ENCODE measurements at places on chromosomes 2 and 18.
A peak's percentile ranks its signal among the peaks of the same experiment; 100 is the strongest.

DNA sequence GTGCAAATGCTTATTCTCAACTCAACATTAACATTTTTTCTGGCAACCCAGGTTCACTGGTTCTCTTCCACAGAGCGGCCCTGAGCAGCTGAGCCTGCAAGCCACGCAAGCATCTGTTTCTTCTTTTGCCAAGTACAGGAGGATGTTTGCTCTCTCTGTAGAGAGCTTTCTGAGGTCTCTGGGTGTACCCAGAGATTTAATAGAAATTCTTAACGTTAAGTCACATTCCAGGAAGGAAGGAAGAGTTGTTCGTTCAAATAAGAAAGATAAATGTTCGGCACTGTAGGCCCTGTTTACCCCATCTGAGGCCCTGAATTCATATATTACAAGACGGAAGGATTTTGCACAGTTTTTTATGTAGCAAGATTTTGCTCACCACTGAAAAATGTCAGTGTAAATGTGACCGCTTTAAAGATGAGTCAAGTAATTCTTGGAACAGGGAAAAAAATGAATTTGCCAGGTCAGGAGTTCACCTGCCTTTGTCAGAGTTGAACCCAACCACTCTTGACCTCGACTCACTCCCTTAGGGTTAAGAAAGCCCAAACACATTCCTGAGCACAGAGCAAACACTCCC is 30.1 kb downstream of the KCTD18 start:
- DNase-seq = no peak

DNA sequence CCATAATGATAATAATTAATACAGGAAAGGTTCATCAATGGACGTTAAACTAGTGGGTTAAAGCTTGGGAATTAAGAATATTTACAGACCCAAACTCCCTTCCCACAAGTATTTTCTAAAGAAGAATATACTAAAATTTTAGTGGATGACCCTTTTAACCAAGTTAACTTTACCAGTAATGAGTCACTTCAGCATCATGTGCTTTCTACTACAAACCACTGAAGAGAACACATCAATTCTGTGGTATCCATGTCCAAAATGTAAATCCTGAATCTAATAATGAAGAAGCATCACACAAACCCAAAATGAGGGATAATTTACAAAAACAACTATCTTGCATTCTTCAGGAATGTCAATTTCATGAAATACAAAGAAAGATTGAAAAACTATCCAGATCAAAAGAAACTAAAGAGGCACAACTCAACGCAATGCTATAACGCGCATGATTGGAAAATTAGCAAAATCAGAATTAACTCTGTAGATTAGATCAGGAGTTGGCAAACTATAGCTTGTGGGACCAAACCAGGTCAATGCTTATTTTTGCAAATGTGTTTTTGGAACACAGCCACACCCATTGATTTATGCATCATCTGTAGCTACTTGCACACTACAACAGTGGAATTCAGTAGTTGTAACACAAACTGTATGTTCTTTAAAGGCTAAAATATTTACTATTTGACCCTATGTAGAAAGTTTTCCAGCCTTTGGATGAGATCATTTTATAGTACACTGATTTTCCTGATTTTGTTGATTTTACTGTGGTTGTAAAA is 27.5 kb downstream of the COPS8 start:
- DNase-seq = no peak

GRCh38 chr2:111633643-111634042 is 250.3 kb downstream of the ANAPC1 start:
- no peak for DNase-seq

GRCh38 chr2:63840081-63840784 is 1.5 kb upstream of the UGP2 start:
- DNase-seq = peak; percentile 18
